ENCODE measurements at places on chromosomes 11 and 22. TPM values are rescaled to one million over a fixed set of nuclear protein-coding genes. Genes with fewer than 3 reads are reported as not detected.
A peak's percentile ranks its signal among the peaks of the same experiment; 100 is the strongest.

Gene CHRNA10
- not detected for total RNA-seq

GRCh38 chr22:32119568-32120235 is 39.4 kb downstream of the C22orf42 start:
- no peak for DNase-seq

- DNase-seq = no peak
Observed at GRCh38 chr11:12884751-12885318, 124.3 kb upstream of the RASSF10 start.

GRCh38 chr11:115197433-115197832 is 306.8 kb downstream of the CADM1 start:
- DNase-seq = peak; percentile 22

Gene PLAAT5
- 2.3 TPM for total RNA-seq

Gene PHOX2A
- not detected for total RNA-seq
